ENCODE measurements at places on chromosomes 5 and 9.

GRCh38 chr9:87433853-87434252, 63.8 kb upstream of the DAPK1 start:
- no peak for DNase-seq

DNA sequence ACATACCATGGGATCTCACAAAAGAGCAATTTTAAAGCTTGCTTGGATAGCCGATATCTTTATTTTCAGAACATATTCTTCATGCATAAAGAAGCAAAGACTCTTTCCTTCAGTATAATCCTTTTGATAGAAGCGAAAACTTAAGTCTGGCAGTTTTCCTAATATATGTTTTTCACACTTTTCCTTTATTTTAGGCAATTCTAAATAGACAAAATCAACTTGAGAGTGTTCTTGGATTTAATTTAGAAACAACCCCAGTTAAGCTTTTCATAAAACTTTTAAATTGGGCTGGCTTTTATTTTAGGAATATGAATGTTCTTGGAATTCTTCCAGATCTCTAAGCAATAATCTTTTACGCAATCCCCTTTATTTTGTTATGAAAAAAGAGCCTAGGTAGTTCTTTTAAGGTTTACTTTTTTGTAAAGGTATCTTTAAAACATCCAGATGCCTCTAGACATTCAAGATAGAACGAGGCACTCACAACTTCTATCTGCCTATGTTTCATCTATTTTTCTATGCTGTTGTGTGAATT, 51.5 kb upstream of the HSPB3 start:
- DNase-seq = no peak

GRCh38 chr9:126154869-126155268, 171.8 kb upstream of the MVB12B start:
- no peak for DNase-seq

- no peak for DNase-seq
Measured at GRCh38 chr5:1112596-1113331, 901 bp upstream of the SLC12A7 start.

- DNase-seq = no peak
Measured at GRCh38 chr9:104776797-104777196, 12.9 kb downstream of the NIPSNAP3B start.

DNA sequence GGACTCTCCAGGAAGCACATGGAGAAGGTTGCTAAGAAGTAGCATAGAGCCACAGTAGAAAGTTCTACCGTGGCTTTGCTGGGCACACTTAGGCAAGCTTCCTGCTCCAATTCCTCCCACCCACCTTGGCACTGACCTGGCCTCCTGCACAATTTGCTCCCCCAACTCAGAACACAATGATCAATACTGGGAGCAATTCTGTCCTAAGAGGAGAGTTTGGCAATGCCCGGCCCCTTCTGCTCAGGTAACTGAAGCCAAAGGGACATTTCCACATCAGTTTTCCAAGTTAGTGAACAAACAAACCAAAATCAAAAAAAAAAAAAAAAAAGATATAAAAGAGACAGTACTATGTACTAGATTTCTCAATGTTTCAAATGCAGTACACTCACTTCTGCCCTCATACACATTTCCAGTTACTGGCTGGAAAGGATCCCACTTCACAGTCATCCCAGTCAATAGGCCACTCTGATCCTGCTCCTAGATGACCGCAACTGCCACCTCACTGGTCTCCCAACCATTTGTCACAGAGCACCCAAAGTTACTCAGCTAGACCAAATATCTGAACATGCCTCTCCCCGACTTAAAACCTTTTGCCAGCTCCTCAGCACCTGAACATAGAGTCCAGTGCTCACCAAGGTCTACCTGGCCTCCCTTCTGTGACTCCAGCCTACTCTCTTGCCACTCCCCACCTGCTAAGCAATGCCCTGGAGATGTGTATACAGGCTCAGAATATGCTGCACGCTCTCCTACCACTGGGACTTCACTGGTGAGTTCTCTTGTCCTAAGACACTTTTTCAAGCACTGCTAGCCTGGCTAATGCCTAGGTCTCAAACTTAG, 21.3 kb downstream of the ABCA1 start:
- no peak for DNase-seq

DNA sequence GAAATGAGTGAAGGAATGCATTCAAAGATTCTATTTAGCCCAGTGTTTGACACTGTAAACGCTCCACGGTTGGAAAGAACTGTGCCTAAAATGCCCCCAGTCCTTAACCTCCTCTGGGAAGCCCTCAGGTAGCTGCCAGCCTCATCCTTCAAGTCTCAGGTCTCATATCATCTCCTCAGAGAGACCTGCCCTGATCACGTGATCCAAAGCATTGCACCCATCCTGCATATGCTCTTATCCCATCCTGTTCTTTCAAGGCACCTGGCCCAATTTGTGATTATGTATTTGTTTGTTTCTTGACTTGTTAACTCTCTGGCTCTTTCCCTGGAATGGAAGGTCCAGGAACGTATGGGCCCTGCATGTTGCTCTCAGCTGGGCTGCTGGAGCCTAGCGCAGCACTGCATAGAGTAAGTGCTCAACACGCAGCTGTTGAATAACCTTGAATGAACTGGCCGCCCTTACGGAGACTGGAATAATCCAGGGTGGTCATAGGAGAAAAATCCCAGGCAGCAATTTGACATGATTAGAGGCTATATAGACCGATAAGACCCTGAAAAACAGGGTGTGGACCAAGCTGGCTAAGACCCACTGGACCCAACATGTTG, 8.7 kb downstream of the C1QTNF2 start:
- no peak for DNase-seq

- DNase-seq = no peak
Measured at GRCh38 chr9:8980496-8981013, 1181.0 kb upstream of the DMAC1 start.

- no peak for DNase-seq
Measured at GRCh38 chr9:27090711-27091110, 18.3 kb upstream of the TEK start.

DNA sequence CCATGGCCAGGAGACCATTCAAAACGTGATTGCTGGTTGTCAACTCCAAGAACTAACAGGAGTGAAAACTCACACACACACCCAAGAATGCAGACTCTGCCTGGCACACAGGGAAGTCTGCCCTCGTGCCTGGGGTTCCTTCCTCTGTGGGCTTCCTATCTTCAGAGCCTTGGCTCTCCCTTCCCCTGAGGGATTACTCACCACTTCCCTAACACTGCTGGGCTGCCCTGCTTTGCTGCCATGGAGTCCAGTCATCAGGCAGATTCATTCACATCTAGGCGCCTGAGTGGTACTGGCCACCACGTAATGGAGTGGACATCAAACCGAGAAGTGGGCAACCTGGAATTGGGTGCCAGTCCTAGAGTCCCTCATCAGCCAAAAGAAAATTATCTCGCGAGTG, 76.4 kb upstream of the PRSS3 start:
- no peak for DNase-seq

DNA sequence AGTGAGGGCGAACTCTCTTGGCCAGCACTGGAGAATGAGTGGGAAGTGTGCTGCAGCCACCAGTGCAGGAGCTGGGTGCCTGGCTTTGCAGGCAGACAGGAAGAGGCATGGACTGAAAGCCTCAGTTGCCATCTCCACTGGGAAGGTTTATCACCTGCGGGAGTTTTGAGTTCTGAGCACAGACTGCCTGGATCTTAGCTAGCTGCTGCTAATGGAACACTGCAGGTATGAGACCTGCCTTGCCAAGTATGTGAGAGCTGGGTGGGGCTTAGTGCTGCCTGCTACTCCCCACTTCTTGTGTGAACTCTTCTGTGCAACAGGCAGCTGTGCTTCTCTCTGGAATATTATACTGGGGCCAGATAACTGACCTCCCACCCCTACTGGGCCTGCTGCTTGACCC, 424.1 kb downstream of the TLR4 start:
- DNase-seq = no peak

DNA sequence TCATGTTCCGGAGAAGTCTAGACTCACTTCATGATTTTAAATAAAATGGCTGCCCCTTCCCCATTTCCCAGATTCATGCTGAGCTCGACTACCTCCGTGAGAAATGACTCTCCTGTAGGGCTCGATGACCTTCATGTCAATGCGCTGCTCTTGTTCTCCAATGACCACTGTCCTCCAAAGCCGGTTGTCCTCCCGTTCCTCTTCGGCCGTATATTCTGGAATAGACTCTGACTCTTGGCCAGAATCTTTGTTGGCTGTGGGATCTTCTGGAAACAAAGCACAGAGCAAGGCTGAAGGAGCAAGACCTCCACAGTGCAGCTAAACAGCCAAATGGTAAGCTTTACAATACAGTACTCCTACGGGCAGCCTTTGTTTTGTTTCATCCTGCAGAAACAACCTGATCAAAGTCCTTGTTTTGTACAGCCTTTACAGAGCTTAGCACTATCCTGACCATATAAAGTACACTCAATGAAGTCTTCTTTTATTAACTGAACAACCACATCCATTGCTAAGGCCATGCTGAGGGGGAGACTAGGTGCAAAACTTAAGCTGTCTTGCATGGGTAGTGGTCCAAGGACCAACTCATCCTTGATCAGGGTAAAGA, 119.5 kb upstream of the PCA3 start:
- no peak for DNase-seq

DNA sequence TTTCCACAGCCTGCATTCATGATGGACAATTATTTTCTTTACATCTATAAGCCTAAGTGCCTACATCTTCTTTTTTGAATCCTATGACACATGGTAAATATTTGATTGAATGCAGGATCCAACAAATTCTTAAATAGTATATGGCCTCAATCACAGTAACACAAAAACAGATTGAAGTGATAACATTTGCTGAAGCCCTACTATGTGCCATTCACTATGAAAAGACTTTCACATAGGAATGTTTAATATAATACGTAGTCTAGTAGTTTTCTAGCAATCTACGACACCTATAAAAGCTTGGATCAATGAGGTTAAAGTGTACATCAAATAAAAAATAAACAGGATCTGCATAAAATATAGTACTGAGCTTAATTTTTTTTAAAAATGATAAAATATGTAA, 231.0 kb downstream of the AP3B1 start:
- no peak for DNase-seq

- no peak for DNase-seq
Measured at GRCh38 chr5:77301447-77301883, 91.0 kb downstream of the PDE8B start.

- no peak for DNase-seq
Measured at GRCh38 chr5:20610681-20611080, 622.7 kb upstream of the CDH18 start.

DNA sequence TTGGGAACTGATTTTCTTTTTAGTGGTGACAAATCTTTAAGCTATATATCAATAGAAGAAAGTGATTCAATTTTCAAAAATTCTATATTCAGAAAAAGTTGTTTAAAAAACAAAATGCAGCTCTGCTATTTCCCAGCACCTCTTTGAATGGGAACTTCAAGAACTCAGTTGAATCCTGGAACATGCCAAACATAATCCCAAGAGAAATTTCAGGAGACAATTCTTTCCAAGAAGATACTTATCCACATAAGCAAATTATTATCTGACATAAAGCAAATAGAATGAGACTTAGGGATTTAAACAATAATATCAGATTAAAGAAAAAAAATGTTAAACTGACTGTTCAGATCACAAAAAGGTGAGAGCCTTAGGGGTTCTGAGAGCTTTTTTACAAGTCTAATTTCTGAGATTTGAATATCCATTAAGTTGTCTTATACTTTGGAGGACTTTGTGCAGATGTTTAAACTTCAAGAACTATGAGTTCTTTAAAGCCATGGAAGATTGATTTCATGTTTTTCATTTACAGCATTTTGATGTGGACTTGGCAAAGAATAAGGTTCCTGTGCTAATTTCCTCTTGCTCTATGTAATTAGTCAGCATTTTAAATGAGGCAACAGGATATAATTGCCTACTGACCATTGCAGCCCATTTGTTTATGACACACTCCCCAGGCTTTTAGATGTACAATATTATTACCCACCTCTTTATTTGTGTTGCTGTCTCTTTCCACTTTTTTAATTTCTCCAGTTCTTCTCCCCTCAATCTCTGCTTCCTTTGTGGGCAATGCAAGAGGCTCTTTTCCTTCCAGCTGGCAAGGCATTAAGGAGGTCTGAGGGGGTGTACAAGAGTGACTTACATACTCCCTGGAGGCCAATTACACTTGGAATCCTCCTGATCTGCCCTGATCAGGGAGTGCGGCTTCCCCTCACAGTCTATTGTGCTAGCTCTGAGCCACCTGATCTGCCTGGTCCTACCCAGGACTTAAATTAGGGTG, 419.1 kb downstream of the NR2F1-AS1 start:
- DNase-seq = no peak

- no peak for DNase-seq
Measured at GRCh38 chr5:135986891-135987401, 32.2 kb upstream of the LECT2 start.

DNA sequence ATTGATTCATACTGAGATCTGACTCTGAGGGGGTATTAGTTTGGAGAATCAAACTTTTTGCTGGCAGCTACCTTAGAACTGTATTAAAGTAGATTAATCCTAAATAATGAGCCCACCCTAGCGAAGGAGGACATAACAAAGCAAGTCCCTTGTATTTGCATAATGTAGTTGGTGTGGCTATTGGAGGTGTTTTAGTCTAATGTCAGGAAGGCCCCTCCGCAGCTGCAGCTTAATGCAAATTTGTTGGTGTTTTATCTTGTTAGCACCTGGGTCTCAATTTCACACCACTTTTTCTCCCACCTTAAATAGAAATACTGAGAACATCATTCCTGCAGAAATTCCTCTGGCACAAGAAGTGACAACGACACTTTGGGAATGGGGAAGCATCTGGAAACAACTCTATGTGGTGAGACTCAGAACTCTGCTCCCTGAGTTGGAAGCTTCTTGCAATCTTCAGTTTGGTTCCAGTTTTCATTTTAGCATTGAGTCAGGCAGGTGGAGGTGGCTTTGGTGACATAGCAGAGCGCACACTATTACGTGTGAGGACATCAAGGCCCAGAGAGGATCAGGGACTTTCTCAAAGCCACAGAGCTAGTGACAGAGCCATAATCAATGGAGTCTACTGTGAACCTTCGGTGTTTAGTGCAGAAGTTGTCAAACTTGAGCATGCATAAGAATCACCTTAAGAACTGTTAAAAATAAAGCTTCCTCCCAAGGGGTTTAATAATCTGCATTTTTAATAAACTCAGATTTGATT, 33.9 kb downstream of the DOCK2 start:
- no peak for DNase-seq

DNA sequence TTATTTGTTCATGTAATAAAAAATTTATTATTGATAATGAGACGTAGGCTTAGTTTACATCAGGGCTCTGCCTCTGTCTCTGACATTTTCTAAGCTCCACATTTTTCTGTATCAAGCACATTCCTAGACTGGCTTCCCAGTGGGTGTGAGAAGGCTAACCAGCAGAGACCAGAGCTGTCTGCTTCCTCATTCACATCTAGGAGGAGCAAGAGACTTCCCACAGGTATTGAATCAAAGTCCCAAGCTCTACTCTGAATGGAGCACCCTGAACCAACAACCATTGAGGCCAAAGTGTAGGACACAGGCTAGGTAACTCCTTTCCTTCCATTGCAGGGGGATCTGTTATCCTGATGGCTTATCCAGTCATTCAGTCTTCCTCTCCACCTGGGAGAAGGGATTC, 72.4 kb downstream of the PARP8 start:
- no peak for DNase-seq

- no peak for DNase-seq
Measured at GRCh38 chr5:114636271-114636670, 274.4 kb downstream of the KCNN2 start.

GRCh38 chr9:16809912-16810610, 60.4 kb downstream of the BNC2 start:
- peak; percentile 18 for DNase-seq

GRCh38 chr5:149961957-149962409, 1.4 kb downstream of the SLC26A2 start:
- no peak for DNase-seq

All from NCI-H1930 (cell line).